ENCODE measurements at places on chromosomes 4 and X. TPM values are rescaled to one million over a fixed set of nuclear protein-coding genes. Genes with fewer than 3 reads are reported as not detected.

GRCh38 chrX:130851569-130851968 is 51.4 kb downstream of the ENOX2 start:
- no peak for DNase-seq
- no peaks in the 10 kb centered on the region for H3K27me3 ChIP-seq
- no peaks in the 10 kb centered on the region for H3K36me3 ChIP-seq
- no peak overlapping the region for H3K4me3 ChIP-seq

DNA sequence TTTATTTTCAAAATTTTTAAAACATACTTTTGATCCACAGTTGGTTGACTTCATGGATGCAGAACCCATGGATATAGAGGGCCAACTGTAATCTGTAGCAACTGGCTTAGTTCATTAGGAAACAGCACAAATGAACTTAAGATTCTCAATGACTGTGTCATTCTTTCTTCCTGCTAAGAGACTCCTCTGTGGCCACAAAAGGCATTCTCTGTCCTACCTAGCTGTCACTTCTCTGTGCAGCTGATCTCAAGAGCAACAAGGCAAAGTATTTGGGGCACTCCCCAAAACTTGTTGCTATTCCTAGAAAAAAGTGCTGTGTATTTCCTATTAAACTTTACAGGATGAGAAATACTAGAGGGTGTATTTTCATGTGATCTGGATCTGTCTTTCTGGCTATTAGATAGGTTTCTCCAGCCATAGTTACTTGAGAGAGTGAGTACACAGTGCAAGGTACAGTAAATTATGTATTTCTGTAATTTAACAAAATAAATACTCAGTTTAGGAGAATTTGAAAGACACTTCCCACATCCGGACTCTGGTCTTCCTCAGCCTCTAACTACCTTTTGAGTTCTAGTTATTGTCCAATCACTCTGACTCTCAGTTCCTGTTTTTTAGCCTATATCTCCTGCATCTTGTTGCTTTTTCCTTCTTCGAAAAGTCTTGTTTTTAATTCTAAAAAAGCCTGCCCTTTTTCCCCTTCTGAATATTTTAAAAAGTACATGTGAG is 21.8 kb downstream of the TLR2 start:
- H3K27ac ChIP-seq, result peak overlapping the region; percentile 27
- no peak overlapping the region for H3K4me3 ChIP-seq
- no peaks in the 10 kb centered on the region for H3K36me3 ChIP-seq
- no peak for DNase-seq

The C4orf36 gene
- total RNA-seq, result not detected

The MAGEA3 gene
- total RNA-seq, result not detected

- no peak overlapping the region for H3K27ac ChIP-seq
- H3K27me3 ChIP-seq, result no peaks in the 10 kb centered on the region
- DNase-seq, result no peak
- no peak overlapping the region for H3K4me3 ChIP-seq
- H3K36me3 ChIP-seq, result no peaks in the 10 kb centered on the region
- no peaks in the 10 kb centered on the region for H3K4me1 ChIP-seq
Measured at GRCh38 chr4:142607976-142608375, 238.1 kb downstream of the INPP4B start.

DNA sequence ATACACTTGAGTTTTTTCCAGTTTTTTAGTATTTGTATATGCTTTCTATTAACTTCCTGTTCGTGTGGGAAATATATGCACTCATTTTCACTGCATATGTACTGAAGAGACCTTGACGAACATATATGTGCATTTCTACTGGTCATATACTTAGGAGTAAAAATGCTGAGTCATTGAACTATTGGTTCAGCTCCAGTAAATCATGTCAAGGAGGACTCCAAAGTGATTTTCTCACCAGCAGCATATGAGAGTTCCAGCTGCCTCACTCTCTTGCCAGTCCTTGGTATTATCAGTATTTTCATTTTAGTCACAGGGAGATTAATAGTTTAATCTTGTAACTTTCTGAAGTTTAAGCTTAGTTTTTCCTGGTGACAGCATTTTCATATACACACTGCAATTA is 2750.2 kb downstream of the ARAP2 start:
- H3K27ac ChIP-seq, result no peak overlapping the region
- no peak for DNase-seq
- H3K36me3 ChIP-seq, result no peaks in the 10 kb centered on the region
- H3K27me3 ChIP-seq, result no peaks in the 10 kb centered on the region

GRCh38 chr4:64774626-64775025 is 365.4 kb upstream of the TECRL start:
- no peak overlapping the region for H3K4me3 ChIP-seq
- DNase-seq, result no peak
- no peaks in the 10 kb centered on the region for H3K36me3 ChIP-seq
- H3K27me3 ChIP-seq, result no peaks in the 10 kb centered on the region

The SPOCK3 gene
- not detected for total RNA-seq

The SLC4A4 gene
- 0.76 TPM for total RNA-seq

- H3K4me1 ChIP-seq, result no peaks in the 10 kb centered on the region
- no peak overlapping the region for H3K4me3 ChIP-seq
- DNase-seq, result no peak
- no peak overlapping the region for H3K27ac ChIP-seq
- H3K27me3 ChIP-seq, result no peaks in the 10 kb centered on the region
Measured at GRCh38 chr4:20890761-20891160, 190.5 kb downstream of the PACRGL start.

GRCh38 chr4:163556177-163556576 is 61.7 kb downstream of the TMA16 start:
- no peak overlapping the region for H3K27ac ChIP-seq
- no peak for DNase-seq
- no peak overlapping the region for H3K4me3 ChIP-seq
- H3K27me3 ChIP-seq, result no peaks in the 10 kb centered on the region
- peaks cover 10% of the 10 kb centered on the region for H3K4me1 ChIP-seq

The SMR3B gene
- total RNA-seq, result not detected

DNA sequence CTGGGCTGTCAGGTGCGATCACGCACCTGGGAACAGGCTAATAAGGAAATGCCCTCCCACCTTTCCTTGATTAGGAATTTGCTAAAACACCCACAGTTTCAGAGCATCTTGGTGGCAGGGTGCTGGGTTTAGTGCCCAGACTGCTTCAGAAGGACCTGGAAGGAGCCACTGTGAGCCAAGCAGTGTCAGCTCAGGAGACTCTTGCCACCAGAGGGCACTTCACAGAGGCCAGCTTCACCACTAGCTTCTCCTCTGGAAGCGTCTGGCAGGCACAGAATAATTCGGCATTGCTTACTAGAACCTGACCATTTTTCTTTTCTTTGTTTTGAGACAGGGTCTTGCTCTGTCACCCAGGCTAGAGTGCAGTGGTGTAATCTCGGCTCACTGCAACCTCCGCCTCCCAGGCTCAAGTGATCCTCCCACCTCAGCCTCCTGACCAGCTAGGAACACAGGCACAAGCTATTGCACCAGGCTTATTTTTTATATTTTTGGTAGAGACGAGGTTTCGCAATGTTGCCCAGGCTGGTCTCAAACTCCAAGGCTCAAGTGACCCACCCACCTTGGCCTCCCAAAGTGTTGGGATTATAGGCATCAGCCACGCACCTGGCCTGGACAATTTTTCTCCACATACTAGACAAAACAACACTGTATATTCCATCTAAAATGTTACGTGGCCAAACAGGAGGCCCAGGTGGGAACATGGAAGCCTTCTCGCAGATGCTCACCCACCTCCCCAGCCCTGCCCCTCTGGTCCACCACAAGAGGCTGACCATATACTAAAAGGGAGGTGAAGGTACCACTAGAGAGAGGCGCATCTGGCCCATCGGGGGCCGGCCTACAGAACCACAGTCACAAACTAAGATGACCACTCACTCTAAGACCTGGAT is 14.1 kb downstream of the NOP14 start:
- H3K27ac ChIP-seq, result no peak overlapping the region
- H3K27me3 ChIP-seq, result no peaks in the 10 kb centered on the region
- H3K36me3 ChIP-seq, result peaks cover 11% of the 10 kb centered on the region
- DNase-seq, result no peak

GRCh38 chr4:4417886-4418285 is 31.0 kb downstream of the NSG1 start:
- peaks cover 30% of the 10 kb centered on the region for H3K36me3 ChIP-seq
- H3K27ac ChIP-seq, result no peak overlapping the region
- H3K4me1 ChIP-seq, result peaks cover 12% of the 10 kb centered on the region
- H3K27me3 ChIP-seq, result no peaks in the 10 kb centered on the region
- DNase-seq, result no peak

- H3K4me1 ChIP-seq, result no peaks in the 10 kb centered on the region
- H3K36me3 ChIP-seq, result no peaks in the 10 kb centered on the region
- H3K4me3 ChIP-seq, result no peak overlapping the region
Measured at GRCh38 chr4:170988446-170988845, 824.8 kb upstream of the GALNTL6 start.

DNA sequence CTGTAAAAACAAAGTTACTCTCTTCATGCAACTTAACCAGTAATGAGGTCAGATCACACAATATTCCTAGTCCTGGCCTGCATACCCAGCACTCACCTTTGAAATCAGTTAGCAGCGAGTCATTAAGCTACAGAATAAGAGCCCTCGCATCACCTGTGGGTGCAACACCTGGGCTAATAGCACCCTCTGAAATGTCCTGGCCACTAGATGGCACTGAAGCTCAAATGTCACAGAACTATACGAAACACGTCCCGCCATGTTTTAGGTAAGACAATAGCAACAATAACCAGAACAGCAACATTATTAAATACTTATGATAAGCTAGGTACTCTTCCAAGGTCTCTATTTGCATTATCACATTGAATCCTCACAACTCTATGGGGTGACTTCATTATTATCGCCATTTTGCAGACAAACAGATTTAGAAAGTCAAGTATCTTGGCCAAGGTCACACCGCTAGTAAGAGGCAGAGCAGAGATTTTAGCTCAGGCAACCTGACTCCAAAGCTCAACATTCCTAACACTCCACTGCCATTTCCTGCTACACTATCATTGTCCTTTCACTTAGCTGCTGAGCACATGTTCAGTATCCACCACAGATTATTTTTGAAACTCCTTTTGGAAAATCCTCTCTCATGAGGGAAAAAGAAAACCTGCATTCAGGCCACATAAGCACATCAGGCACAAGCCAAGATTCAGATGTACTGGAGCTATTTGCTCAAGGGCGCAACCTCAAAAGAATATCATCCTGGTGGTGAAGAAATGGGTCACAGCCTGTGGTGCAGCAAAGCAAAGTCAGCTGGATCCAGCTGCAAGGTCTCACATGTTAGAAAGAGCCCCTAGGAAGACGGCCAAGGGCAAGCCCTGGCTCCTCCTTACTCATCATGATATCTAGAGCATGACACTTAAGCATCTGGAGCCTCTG is 59.5 kb upstream of the KDR start:
- H3K36me3 ChIP-seq, result no peaks in the 10 kb centered on the region
- no peak overlapping the region for H3K4me3 ChIP-seq
- no peak overlapping the region for H3K27ac ChIP-seq
- no peaks in the 10 kb centered on the region for H3K4me1 ChIP-seq

DNA sequence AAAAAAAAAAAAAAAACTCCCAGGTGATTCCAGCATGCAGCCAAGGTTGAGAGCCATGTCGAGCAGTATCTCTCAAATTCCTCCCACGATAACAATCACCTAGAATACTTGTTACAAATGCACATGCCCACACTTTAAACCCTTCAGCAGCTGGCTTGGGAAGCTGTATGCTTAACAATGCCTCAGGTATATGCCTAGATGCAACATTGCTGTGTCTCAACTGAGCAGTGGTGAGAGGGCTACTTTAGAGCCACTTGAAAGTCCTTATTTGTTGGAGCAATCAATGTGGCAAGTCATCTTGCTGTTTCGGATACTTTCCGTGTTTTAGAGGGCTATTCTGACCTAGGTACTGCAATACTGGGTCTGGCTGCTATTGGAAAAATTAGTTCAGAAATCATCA is 487.4 kb downstream of the INPP4B start:
- H3K27me3 ChIP-seq, result no peaks in the 10 kb centered on the region
- no peaks in the 10 kb centered on the region for H3K36me3 ChIP-seq
- no peak overlapping the region for H3K4me3 ChIP-seq
- no peak for DNase-seq

The CHM gene
- 16.2 TPM for total RNA-seq

The CXCL1 gene
- not detected for total RNA-seq

The CRLF2 gene
- 0.48 TPM for total RNA-seq

DNA sequence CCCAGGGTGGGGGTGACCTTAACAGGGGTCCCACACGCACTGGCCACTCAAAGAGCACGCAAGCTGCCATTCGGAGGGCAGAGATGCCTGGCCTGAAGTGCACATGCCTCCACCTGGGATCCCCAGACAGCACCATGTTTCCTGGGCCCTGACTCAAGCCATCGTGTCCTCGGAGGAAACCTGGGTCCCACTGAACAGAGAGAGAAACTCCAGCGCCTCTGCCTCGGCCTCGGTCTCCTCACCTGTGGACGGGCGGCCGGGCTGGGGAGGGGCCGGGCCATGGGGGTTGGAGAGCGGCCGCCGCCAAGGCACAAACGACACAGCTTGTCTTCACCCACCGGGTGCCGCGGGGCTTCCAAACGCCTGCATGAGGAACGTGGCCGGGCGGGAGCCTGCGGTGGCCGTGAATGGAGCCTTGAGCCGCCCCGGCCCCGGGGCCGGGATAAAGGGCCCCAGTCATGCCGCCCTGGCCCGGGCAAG is 30.0 kb upstream of the FGFR3 start:
- H3K36me3 ChIP-seq, result no peaks in the 10 kb centered on the region
- H3K27me3 ChIP-seq, result peaks cover 52% of the 10 kb centered on the region
- no peak for DNase-seq
- no peak overlapping the region for H3K27ac ChIP-seq
- H3K4me3 ChIP-seq, result no peak overlapping the region

The UBL4A gene
- 13.6 TPM for total RNA-seq

The NAA11 gene
- not detected for total RNA-seq
